ENCODE measurements at places on chromosomes 3 and 15.
A peak's percentile ranks its signal among the peaks of the same experiment; 100 is the strongest.

GRCh38 chr3:125003369-125003853 is 52.4 kb downstream of the HEG1 start:
- DNase-seq = peak; percentile 58

DNA sequence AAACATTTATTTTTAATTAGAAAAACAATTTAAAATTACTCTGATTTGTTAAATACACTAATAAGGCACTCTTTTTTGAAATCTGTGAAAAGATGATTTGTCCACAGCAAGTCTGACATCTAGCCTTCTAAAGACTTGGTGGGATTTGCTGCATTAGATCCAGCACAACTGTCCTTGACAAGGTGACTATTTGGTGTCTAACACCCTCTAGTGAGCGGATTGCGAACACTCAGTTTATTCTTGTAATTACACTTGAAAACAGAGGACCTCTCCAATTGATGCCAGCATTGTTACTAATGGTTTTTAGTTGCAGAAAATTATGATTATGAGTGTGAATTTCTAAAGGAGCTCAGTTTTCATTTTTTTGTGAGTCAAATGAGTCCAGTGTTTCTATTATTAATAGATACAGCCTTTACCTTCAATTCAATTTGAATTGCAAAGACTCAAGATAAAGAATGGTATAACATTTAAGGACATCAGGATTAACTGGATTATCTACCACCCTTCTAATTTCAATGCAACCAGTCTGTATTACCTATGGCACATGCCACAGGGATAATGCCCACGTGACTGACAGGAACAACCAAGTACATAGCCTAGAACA is 29.7 kb upstream of the STRIT1 start:
- peak; percentile 22 for DNase-seq

DNA sequence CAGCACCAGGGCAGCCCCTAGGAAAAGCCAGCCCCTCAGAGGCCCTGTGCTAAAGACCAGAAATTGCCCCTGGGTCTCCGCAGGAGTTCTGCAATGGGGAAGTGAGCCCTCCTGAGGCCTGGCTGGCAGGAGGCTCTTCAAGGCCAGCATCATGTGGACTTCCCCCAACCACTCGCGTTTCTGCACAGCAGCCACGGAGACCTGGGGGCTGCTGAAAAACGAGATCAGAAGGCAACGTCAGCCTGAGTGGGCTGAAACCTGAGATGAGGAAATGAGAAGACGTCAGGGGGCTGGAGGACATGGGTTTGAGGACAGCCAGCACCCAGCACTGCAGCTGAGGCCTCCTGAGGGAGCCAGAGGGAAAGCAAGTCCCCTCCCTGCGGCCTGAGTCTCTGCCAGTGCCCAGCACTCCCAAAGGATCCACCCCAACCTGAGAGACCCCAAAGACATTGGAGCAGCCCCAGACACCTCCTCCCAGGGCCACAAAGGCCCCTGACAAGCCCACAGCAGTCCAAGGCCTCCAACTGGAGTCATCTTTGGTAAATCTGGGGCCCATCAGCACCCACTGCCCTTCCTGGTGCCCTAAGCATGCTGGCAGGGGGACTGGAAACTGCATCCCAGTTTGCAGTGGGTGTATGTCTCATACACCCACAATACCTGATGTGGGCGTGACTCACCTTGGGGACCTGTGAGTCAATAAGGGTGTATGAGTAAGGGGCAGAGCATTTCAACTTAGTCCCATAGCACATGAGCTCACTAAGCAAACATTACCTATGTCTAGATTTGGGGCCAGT is 29.2 kb upstream of the CYP11A1 start:
- no peak for DNase-seq

GRCh38 chr3:191470545-191470944 is 9.6 kb downstream of the PYDC2 start:
- DNase-seq = no peak

DNA sequence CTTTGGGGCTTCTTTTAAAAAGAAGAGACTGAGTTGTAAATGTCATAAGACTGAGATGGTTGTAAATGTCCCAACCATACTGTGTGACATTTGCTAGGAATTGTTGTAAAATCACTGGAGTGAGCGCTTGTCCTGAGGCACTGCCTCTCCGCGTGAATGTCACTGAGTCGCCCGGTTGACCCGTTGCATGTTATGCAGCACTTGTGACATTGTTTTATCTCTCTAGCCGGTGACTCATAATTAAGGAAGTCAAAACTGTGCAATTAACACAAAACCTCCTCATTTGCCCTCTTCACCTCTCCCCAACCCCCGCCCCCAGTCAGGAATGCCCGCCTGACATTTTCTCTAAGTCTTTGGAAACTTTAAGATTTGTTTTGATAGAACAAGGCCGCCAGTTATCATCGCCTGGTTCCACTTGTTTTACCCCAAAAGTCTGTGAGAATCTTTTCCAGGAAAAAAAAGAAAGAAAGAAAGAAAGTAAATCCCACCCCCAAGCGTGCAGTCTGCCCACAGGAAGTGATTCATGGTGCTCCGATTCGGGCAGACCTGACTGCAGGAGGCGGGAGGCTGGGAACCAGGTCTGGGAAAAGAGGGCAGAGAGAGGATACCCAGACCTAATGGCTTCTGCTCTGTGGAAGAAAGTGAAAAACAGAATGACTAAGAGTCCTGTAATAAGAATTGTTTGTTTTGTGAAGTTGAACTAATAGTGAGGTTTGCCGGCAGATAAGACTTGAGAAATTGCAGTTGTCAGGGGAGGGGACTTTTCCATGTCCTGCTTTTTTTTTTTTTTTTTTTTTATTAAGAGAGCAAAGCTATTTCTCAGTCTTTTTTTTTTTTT is 84.8 kb downstream of the SMAD3 start:
- peak; percentile 53 for DNase-seq

DNA sequence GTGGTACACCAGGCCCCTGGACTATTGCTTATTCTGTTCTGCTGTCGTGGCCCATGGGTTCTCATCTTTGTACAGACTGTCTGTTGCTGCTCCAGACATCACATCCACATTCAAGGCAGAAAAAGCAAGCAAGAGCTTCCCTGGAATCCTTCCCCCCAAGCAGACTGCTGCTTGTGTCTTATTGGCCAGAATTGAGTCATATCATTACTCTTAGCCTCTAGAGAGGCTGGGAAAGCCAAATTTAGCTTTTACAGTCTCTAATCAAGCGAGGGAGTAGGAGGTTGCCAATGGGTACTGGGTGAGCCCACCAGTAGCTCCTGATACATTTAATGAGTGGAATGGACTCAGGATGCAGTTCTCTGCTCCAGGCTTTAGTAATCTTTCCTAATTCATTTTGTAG is 39.4 kb downstream of the RAB6B start:
- no peak for DNase-seq

DNA sequence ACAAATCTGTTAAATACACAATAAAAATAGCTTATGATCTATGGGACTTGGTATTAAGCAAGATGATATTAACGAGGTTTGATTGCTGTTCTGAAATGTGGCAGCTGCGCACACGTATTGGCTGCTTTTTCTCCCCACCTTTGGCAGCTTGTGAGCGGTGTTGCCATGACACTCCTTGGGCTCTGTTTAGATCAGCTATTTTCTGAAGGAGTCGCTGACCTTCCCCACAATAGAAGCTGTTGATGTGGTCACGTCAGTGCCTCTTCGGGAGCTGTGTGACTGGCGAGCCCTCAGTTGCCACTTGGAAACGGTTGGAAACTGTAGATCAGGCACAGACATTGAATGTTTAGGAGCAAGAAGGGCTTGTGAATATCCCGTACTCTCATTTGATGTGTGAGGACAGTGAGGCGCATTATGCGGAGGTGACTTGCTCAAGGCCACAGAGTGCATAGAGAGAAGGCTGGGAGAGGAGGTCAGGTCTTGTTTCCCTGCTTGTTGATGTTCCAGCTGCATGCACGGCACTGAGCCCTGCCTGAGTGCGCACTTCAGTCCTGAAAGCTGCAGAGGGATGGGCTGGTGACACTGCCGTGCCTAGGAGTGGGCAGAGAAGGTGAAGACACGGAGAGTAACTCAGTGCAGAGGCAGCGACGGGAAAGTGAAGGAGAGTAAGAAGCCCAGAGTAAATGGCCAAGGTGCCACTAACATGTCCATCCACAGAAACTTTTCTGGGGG is 198.4 kb downstream of the LPP start:
- no peak for DNase-seq

- no peak for DNase-seq
These were observed 19.4 kb upstream of the ADAMTS7 start for GRCh38 chr15:78830514-78831228.

DNA sequence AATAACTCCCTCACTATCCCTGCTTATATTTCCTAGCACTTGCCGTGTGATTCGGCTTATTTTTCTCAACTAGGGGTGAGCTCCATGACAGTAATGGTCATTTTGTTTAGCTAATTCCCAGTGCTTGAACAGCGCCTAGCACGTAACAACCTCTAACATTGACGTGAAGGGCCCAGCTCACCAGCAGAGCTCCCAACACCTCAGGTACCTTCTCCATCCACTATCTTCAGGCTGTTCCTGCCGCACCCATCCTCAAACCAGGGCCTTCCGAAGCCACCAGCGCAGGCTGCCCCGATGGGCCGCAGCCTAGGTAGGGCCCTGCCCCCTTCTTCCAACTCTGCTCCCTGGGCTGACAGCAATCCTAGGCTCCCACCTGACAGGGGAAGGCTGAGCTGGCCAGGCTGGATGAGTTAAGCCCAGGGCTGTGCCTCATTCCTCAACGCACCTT is 751 bp upstream of the RPS17 start:
- no peak for DNase-seq

DNA sequence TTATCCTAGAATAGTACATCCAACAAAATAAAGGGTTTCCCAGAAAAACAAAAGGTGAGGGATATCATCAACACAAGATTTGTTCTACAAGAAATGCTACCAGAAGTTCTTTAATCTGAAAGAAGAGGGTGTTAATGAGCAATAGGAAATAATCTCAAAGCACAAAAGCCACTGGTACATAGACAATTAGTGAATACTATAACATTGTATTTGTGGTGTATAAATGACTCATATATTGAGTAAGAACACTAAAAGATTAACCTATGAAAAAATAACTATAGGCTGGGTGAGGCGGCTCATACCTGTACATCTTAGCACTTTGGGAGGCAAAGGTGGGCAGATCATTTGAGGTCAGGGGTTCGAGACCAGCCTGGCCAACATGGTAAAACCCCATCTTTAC is 210.2 kb upstream of the SLITRK3 start:
- no peak for DNase-seq

DNA sequence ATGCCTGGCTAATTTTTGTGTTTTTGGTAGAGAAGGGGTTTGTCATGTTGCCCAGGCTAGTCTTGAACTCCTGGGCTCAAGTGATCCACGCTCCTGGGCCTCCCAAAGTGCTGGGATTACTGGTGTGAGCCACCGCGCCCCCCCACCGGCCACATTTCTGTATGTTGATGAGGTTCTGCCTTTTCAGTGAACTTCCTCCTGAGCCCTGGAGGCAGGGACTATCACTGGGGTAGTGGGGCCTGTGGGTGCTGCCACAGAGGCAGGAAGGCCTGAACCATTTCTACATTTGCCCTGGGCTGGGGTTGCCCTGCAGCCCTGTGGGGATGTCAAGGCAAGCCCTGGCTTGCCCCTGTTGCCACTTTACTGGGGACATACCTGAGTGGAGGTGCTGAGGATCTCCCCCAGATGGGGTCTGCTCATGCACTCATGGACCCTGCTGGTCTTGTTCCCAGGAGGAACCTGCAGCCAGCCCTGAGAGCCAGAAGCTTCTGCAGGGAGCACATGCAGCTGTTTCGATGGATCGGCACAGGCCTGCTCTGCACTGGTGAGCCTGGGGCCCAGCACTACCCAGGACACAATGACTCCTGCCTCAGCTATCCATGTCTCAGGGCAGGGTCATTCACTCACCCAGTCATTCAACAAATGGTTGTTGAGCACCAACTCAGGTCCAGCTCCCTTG is 5.7 kb downstream of the SLC28A1 start:
- no peak for DNase-seq

GRCh38 chr15:68797191-68797590 is 23.5 kb downstream of the ANP32A start:
- DNase-seq = no peak

DNA sequence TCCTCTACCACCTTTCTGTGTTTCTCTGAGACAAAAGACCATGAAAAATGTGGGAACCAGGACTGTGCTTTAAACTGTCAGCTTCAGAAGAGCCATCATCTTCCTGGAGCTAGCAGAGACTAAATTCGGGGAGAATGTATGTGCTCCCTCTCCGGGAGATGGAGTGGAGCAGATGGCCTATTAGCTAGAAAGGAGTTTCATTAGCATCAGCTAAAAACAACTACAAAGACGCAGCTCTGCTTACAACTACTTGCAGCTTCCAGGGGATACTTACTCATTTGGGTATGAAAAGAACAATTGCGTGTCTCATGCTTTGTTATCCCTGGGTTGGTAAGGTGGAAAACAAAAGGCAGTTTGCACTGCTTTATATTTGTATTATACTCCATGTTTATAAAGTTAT is 159.6 kb downstream of the MFSD1 start:
- no peak for DNase-seq

DNA sequence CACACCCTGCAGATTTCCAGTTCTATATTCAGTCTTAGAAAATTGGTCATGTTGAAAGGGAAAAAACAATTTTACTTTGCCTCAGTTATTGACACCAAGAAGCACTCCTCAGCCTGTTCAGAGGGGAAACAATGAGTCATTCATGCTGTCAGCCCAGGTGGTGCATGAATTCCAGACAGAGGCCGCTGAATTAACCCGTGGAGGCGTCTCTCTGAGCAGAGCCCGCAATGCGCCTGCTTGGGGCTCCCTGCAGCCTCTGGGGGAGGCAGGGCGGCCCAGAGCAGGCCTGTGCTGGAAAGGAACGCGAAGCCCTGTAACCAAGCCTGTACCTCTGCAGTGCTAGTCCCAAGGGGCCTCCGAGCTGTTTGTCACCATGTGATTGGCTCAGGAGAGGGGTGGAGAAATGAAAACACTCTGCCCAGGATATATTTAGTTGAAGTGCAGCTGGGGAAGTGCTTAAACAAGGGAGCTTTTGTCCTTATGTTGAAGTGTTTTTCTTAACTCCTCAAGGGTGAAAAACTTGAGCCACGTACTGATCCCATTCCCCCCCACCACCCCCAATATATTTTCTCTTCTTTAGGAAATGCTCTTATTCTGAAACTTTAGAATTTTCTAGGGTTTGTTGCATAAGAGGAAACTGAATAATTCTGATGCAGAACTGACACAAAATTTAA is 68.3 kb upstream of the CHD2 start:
- peak; percentile 97 for DNase-seq

- DNase-seq = no peak
These were observed 80.2 kb downstream of the DPH6 start for GRCh38 chr15:35465783-35466182.

GRCh38 chr3:15845475-15845874 is 47.7 kb upstream of the ANKRD28 start:
- no peak for DNase-seq

GRCh38 chr15:50134524-50135024 is 15.5 kb upstream of the ATP8B4 start:
- no peak for DNase-seq

GRCh38 chr15:33086500-33087121 is 107.9 kb downstream of the FMN1 start:
- DNase-seq = no peak

- no peak for DNase-seq
These were observed 21.2 kb downstream of the STARD5 start for GRCh38 chr15:81302701-81303109.

- no peak for DNase-seq
These were observed 58.9 kb upstream of the LIMD1 start for GRCh38 chr3:45535665-45536064.

GRCh38 chr3:197957790-197958133 is 2.3 kb upstream of the LMLN start:
- no peak for DNase-seq

- no peak for DNase-seq
These were observed 7.5 kb downstream of the PCSK6 start for GRCh38 chr15:101481917-101482525.
